ENCODE measurements at places on chromosomes 3 and 15.

DNA sequence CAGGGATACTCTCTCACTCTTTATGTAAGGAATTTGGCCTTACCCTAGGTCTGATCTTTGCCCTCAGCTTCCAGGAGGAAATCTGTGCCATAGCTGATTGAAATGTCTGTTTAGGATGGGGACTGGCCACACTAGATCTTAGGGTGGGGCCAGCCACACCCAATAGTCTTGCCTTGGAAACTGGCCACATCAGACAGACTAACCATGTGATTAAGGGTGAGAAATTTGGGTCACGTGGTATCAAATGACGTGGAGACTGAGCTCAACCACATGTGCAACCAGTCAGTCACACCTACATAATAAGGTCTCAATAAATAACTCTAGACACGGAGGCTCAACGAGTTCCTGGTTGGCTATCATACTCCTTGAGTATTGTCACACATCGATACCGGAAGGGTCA is 113.5 kb downstream of the CNTN3 start:
- no peak for DNase-seq

GRCh38 chr3:106190296-106190695 is 321.5 kb upstream of the CBLB start:
- no peak for DNase-seq

- DNase-seq = no peak
Observed at GRCh38 chr3:53234130-53234840, 21.5 kb downstream of the TKT start.

DNA sequence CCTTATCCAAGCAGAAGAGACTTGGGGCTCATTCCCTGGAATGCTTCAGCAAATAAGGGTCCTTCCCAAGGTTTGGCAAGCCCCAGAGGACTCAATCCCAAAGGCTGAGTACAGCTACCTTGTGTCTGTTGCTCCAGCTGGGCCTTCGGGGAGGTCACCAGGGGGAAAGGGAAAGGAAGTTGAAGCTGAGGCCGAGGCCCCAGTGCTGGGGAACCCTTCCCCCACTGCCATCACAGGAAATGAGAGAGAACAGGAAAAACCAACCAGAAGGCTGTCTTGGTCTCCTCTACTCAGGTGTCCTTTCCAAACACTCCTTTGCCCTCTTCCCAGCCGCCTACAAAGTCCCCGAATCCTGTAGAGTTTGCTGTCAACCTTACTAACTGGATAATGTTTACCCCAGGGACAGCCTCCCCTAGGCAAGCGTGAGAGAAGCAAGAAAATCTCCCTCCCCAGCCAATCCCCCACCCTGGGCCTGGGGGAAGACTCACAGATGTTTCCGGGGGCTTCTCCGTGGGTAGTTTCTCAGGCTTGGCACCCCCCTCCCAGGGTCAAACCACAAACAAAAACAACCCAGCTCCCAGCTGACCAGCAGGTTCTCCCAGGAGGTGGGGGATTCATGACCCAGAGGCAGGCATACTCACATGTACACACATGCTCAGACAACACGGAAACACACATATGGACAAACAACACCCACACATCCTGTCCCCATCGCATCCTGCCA is 5.5 kb downstream of the CSRNP1 start:
- no peak for DNase-seq

DNA sequence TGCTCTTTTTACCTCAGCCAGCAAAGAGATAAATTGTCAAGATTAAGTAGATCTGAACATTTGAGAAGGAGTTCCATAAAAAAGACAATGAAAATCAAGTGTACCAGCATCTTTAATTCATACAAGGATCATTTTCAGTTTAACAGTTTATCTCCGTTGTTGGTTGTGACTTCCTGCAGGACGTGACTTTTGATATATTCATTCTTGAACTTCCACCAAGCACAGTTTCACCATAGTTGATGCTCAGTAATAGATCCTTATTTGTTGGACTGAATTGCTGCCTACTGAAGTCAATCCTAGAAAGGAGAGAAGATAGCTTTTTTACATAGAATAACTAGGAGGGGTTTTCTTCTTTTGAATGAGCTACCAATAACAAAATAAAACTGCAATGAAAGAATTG is 408.2 kb downstream of the LPP start:
- DNase-seq = no peak

- no peak for DNase-seq
Observed at GRCh38 chr3:147900851-147901250, 491.7 kb downstream of the ZIC1 start.

- no peak for DNase-seq
Observed at GRCh38 chr15:65790694-65791334, 1.3 kb downstream of the DENND4A start.

GRCh38 chr15:86588413-86588812 is 508.7 kb downstream of the AGBL1 start:
- DNase-seq = no peak

- DNase-seq = no peak
Observed at GRCh38 chr3:41274944-41275668, 75.8 kb downstream of the CTNNB1 start.
